ENCODE measurements at places on chromosomes 2 and 18.

GRCh38 chr2:235054919-235055318 lies 103.1 kb downstream of the SH3BP4 start:
- DNase-seq, result no peak

DNA sequence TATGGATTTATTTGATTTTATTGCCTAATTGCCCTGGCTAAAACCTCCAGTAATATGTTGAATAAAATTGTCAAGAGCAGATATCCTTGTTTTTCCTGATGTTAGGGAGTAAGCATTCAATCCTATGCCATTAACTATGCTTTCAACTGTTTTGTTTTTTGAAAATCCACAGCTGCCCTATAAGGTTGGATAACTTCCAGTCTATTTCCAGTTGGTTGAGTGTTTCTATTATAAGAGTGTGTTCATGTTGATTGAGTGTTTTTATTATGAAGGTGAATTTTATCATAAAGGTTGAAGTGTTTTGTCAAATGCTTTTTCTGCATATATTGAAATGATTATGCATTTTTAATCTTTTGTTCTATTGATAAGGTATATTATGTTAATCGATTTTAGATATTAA lies 149.9 kb upstream of the SCN7A start:
- no peak for DNase-seq

DNA sequence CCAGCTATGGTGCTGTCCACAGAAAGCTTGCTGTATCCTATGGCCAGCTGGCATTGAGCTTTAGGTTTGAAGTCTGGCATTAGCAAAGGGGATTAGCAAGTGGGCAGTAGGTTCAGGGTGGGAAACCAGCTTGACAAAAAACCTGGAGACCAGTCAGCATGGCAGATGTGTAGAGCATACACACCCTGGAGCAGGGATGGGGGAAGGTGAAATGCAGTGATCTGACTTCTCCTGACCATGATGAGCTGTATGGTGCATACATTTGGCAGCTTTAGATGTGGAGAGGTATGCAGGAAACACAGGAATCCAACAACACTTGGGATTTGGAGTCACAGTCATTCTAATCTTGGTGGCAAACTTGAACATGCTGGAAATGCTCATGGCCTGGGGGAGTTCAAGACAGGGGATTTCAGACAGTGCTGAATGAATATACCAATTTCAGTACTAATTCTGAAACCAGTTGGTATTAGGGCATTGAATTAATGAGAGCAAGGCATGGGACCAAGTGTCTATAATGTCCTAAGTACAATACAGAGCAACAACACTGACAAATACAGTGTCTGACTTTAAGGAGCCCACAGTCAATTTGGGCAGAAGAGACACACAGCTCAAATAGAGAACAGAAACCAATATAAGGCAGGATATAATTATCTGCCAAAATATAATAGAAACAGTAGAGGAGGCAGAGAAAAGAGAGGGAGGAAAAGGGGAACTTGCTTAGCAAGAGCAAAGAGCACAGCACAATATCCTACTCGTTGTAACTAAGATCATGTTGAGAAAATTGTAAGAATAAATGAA lies 11.8 kb downstream of the ARHGAP15 start:
- DNase-seq, result peak; percentile 71

- DNase-seq, result no peak
Observed at GRCh38 chr2:17899871-17900270, 21.4 kb downstream of the KCNS3 start.

DNA sequence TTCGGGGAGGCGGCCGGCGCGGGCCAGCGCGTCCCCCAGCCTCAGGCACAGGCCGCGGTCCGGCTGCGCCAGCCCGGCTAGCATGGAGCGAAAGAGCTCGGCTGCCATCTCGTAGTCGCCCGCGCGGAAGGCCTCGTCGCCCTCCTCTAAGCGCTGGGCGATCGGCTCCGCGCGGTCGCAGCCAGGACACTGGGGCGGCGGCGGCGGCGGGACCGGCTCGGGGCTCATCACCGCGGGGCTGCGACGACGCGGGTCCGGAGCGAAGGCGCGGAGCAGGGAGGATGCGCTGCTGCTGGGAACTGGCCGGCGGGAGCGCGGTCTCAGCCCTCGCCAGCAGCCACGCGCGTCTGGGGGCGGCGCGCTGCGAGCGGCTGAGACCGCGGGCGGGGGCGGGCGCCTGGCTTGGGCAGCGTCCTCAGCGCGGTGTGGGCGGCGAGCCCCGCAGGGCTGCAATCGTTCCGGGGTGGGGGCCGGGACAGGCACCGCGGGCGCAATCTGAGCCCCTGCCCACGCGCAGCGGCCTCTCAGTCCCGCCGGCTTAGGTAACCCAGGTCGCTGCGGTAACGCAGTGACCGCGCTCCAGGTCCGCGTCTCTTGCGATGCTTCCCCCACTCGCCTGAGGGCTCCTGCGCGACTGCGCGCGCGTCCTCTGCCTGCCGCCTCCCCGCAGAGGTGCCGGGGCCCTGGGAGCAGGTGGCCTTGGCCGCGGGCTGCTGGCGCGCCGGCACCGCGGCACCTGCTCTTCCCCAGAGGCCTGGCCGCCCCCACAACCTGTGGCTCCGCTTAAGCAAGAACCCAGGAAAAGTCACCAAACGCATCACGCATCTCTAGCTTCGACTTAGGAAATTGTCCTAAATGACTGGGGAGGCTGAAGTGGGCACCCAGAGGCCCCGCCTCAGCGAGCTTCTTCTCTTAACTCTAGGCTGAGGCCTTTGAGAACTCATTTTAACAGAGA lies at the start of gene LONRF2:
LONRF2 (minus strand) TSS at position 636 of the 955 bp plus-strand sequence; CDS start at position 228, 408 bp downstream.
- DNase-seq, result no peak

DNA sequence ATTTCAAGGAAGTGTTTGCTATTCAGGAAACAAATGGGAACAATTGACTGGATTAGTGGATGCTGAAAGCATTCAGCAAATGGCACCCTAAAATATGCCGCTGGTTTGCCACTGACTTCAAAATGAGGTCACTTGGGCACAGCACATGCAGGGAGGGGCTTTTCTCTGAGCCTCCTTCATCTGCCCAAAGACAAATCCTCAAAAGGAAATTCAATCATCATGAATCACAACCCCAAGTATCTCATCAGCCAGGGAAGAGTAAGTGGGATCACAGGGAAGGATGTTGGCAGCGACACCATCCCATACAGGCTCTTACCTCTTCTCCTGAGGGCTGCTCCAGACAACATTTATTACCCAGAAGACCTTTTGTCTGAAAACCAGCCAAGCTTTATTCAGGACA lies 14.4 kb upstream of the SP140L start:
- no peak for DNase-seq

DNA sequence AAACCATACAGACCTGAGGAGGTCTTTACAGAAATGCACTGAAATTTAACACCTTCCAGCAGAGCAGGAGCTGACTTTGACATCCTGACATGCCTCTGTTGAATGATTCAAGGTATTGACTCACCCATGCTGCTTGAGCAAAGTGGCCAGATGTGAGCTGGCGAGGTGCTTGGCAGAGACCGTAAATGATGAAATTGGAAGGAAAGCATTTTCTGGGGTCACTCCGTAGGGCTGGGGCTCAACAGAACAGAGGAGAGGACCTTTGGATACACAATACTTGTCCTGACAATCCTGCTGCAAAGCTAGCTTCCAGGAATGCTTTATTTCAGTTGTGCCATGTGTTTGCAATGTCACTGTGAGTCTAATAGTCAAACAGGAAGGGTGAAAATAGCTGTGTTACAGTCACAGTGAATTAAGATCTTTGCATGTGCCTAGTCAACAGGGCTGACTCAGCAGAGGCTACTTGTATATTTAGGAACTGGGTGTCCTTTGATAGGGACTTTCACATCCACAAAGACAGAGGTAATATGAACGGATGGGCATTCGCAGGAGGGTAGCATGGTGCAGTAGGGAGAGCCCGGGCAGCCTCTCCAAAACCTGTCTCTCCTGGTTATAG lies 31.6 kb upstream of the NCK2 start:
- DNase-seq, result no peak

GRCh38 chr2:182372661-182373060 lies 54.2 kb downstream of the PDE1A start:
- DNase-seq, result no peak

DNA sequence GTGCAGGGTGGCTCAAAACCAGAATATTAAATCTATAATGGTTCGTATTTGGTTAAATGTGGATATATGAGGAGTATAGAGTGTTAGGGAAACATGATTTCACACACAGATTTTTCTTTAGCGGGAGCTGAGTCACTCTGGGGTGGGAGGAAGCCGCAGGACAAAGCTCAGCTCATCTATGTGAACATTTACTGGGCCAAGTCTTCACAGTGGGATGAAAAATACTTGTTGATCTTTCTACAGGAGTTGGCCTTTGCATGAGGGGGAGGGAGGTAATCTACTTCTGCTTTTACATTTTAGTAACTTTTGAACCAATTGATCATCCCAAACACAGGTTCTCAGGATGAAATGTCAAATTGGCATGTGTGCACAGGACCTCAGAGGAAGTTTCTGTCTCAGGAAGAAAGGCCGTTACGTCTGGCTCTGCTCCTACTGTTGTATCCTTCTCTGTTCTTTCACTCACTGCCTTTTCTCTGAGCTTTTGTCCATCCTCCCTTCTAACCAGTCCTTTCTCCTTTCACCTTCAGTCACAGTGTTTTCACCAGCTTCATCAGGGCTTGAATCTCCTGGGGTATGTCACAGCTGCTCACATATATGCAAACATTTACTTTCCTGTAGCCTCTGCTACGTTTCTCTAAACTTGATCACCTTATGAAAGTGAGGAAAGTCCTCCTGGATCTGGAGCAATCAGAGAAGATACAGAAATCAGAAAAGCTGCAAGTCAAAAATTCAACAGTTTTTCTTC lies 943.3 kb upstream of the FANCL start:
- DNase-seq, result no peak

DNA sequence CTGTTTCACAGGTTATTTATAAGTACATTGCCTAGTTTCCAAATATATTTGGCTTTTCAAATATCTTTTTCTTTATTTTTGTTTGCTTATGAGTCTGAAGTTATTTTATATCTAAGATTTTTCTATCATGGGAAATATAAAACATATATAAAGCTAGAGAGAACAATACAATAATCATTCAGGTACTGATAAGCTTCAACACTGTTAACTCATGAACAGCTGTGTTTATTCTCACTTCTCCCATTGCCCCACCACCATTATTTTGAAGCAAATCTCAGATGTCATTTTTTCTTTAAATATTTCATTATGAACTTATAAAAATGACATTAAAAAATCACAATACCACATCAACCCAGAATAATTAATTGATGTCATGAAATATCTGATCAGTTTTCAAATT lies 9.7 kb downstream of the CAMKMT start:
- DNase-seq, result no peak

GRCh38 chr18:57975805-57976204 lies 68.2 kb upstream of the NEDD4L start:
- no peak for DNase-seq

DNA sequence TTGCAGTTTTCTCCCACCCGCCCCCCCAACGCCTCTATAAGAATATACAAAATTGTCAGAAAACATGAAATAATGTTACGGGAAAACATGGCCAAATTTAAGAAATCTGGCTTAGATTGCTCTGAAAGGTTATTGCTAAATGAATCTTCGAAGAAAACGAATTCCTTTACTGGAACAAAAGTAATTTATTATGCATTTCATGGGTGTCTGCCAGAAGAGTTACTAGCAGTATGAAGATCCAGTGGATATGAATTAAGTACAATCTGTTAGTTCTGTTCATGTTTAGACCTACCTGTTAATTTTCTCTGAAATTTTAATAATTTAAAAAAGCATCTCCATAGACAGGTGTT lies 21.9 kb downstream of the GATA6 start:
- DNase-seq, result no peak

DNA sequence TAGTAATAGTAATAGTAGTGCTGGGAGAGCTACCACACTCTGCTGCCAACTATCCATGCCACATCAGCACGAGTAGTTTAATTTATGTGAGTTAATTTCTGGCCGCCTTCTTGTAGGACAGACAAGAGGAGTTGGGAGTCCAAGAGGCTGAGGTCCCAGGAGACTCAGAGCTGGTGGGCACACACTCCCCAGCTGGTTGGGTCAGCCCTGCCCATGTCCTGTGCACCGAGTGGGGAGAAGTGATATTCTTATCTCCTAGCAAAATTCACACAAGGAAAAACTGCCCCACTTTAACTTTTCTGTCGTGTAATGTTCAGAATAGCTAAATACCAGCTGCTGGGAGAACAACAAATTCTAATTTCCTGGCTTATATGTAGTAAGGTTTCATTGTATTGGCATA lies 15.2 kb upstream of the MAP4K4 start:
- no peak for DNase-seq

- no peak for DNase-seq
Observed at GRCh38 chr18:68394705-68395104, 320.2 kb downstream of the TMX3 start.

GRCh38 chr2:41970988-41971660 lies 76.7 kb upstream of the PKDCC start:
- DNase-seq, result no peak

All from GM12878 (cell line).